CD4-positive, alpha-beta T cell treated with Interleukin-10 for 1 hour (primary cell): ENCODE measurements at places on chromosomes 16 and 17.
A peak's percentile ranks its signal among the peaks of the same experiment; 100 is the strongest.

- peak; percentile 4 for DNase-seq
Observed at GRCh38 chr16:86664522-86665318, 86.4 kb downstream of the FOXL1 start.

GRCh38 chr17:46025510-46026165 is 26.6 kb downstream of the STH start:
- DNase-seq: no peak

GRCh38 chr16:19607616-19608280 is 52.2 kb downstream of the VPS35L start:
- no peak for DNase-seq

DNA sequence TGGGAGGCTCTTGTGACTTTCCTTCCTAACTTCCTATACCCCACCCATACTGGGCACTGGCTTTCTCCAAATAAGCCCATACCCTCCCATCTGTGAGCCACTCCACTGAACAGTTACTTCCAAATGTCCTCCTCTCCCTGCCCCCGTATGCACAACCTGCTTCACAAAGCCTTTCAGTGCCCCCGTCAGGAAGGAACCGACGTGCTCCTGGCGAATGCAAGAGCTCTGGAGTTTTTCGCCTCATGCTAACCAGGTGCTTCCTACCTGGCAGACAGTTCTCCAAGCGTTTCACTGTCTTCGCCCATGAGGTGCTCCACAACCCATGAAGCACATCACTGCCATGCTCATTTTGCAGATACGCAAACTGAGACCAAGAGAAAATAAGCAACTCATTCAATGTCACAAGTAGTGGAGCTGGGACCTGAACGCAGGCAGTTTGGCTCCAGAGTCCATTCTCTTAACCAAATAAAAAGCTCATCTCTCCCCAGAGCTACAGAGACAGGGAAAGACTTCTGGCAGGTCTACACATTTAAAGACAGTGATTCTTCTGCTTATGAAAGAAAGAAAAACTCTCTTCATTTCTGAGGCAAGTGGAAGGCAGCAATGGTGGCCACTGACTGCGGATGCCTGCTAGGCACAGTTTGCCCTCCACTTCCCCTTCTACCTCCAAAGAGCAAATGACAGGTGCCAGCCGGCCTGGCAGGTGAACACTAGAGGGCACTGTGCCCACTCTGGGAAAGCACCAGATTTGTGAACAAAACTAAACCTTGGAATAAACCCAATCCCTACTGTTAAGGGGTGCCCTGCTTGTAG is 23.8 kb downstream of the SPHK1 start:
- DNase-seq: peak; percentile 75

DNA sequence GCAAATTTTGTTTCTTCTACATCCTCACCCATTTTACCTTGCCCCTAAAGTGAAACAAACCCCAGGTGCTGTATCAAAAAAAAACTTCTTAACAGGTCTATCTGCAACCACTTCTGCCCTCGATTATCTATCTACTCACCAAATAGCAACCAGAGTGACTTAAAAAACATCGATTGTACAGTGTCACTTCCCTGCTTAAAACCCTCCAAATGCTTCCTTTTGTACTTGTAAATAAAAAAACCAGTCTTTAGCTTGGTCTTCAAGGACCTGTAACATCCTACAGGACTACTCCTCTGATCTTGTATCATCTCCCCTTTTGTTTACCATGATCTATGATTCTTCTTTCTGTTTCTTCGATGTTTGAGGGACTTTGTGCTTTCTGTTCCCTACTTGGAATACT is 82.7 kb upstream of the CORO6 start:
- peak; percentile 60 for DNase-seq
